ENCODE measurements at places on chromosomes 16 and 17.
A peak's percentile ranks its signal among the peaks of the same experiment; 100 is the strongest.

GRCh38 chr17:42969001-42969581 lies 4.8 kb upstream of the AARSD1 start:
- peak; percentile 32 for DNase-seq

- DNase-seq: peak; percentile 42
Observed at GRCh38 chr16:88809068-88809675, 2.6 kb downstream of the APRT start.

DNA sequence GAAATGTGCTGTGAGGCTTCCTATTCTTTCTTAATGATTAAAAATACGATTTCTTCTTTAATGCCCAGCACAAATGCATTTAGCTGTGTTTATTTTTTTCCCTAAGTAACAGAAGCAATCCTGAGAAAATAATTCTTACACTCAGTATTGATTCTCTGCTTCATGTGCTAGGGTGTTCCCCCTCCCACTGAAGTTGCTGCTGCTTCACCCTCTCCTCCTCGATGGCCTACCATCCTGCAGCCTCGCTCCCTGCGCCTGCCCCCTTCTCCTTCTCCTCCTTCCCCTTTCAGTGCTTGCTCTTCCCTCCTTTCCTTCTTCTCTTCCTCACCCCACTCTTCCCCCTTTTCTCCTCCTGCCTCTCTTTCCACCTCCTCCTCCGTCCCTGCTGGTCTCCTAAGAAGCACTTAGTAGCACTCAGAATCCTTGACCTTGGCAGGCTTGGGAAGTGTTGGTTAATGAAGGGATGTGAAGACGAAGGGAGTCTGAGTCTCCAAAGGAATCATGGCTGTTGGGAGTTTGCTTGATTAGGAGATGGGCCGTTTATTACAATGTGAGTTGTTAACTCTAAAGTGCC lies 119.7 kb downstream of the RPTOR start:
- DNase-seq: no peak

DNA sequence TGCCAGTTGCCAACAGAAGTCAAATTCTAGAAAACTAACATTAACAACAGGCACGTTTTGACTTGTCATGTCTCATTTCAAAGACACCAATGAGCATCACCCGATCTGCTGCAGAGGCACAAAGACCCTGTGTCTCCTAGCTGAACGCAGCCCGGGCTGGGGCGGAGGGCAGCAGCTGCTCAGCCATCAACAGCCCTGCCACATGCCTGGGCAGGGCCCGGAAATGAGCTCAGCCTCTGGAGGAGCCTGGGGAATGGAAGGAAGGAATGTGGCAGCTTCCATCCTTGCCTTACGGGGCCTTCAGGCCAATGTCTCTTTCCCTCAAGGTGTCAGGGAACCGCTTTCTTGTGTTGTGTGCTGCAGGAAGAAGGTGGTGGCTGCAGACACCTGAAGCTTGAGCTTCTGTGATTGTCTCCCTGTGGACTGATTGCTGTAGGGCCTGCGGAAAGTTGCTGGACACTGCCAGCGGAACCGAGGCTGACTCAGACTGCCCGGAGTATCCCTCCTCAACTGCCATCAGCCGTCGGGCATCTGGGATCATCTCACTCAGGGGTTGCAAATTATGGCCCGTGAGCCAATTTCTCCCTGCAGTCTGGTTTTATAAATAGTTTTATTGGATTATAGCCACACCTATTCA lies 7.3 kb downstream of the CDH13 start:
- no peak for DNase-seq

DNA sequence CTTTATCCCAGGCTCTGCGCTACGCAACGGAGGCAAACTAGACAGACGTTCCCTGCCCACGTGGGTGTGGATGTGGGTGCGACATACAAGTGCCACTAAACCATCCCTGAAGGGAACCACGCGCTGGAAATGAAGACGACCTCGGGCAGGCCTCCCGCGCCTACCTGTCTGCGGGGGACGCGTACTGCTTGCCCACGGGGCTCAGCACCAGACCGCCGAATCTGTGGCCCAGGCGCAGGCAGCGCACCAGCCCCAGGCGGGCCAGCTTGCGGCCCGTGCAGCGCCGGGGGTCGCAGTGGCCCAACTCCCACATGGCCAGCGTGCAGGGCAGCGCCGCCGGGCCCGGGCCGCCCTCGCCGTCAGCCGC lies 480 bp downstream of the TSR3 start:
- peak; percentile 42 for DNase-seq

Measured in hematopoietic multipotent progenitor cell treated with erythropoietin and hydrocortisone succinate and interleukin-3 and kit ligand, for 6 days (in vitro differentiated cells).